Breast epithelium (tissue), 4 donors: ENCODE measurements at places on chromosomes 6 and 20. TPM values are rescaled to one million over a fixed set of nuclear protein-coding genes. Genes with fewer than 3 reads are reported as not detected.

Gene STMND1
- total RNA-seq: 2.5 TPM

Gene TGIF2
- total RNA-seq: 9.9 TPM

Gene SAMD3
- 1.2 TPM for total RNA-seq

Gene COL21A1
- 2.9 TPM for total RNA-seq

Gene GJA1
- 37.3 TPM for total RNA-seq

Gene DNAJC5
- 37.0 TPM for total RNA-seq

Gene RTN4IP1
- total RNA-seq: 4.3 TPM

Gene BPI
- total RNA-seq: not detected

Gene NOTCH4
- total RNA-seq: 23.8 TPM

Gene GTSF1L
- total RNA-seq: not detected

Gene FITM2
- total RNA-seq: 9.2 TPM

Gene SMOC2
- total RNA-seq: 67.2 TPM

Gene PROKR2
- not detected for total RNA-seq

Gene CFB
- total RNA-seq: 130 TPM

Gene CLDN20
- not detected for total RNA-seq

Gene RNF182
- 0.80 TPM for total RNA-seq

Gene IPCEF1
- total RNA-seq: 5.6 TPM

Gene SMIM26
- total RNA-seq: 150 TPM

Gene TCP11
- 0.66 TPM for total RNA-seq

Gene SPATS1
- not detected for total RNA-seq

Gene OPN5
- total RNA-seq: not detected

Gene ATP5F1E
- 31.4 TPM for total RNA-seq

Gene TP53TG5
- 1.3 TPM for total RNA-seq

Gene XKR7
- total RNA-seq: not detected

Gene ZNF311
- total RNA-seq: 3.7 TPM

Gene ADTRP
- total RNA-seq: 0.48 TPM

Gene LY6G6D
- total RNA-seq: not detected

Gene MYH7B
- total RNA-seq: 0.66 TPM

Gene ME1
- 7.2 TPM for total RNA-seq

Gene ZC3H12D
- 2.3 TPM for total RNA-seq

Gene FAXC
- total RNA-seq: not detected

Gene OR5V1
- total RNA-seq: not detected

Gene RIN2
- total RNA-seq: 104 TPM
